ENCODE measurements at places on chromosomes 1 and 21.

GRCh38 chr1:210908257-210908656 lies 225.7 kb downstream of the KCNH1 start:
- DNase-seq, result no peak

DNA sequence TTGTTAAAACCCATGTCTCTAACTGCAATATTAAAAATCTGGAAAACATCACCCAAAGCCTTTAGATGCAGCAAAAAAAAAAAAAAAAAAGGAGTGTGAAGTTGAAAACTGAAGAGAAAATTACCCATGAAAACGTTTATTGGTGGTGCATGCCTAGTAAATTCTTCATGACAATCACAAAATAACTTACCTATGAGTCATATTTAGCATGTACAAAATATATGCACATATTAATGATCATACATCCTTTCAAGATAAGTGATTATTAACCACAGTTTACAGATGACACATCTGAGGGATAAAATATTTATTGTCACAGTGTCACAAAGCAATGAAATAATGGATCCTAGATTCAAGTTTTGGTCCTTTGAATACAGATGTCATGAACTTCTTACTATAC lies 505.2 kb upstream of the NR5A2 start:
- DNase-seq, result no peak

GRCh38 chr1:173663159-173663558 lies 6.5 kb downstream of the ANKRD45 start:
- DNase-seq, result no peak

DNA sequence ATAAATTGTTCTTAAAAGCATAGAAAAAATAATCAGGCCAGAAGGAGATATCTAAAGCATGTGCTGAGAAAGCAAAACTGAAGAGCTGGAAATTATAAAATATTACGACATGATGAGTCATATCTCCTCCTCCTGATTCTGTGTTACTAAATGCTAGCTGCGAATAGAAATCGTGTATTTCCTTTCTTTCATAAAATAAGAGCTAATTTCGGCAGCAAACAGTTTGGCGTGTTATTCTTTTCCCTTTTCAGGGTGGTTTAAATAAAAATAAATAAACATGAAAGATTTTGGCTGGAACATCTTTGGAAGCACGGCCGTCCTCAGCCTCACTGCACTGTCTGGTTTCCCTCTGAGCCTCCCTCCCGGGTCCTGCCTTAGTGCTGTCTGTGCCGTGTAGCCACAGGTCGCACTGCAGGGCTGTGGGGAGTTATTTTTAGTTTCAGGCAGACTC lies 56.0 kb downstream of the ADARB1 start:
- no peak for DNase-seq

GRCh38 chr21:33478935-33479678 lies 667 bp downstream of the TMEM50B start:
- DNase-seq, result no peak

- no peak for DNase-seq
Measured at GRCh38 chr1:117559139-117559538, 46.7 kb upstream of the TENT5C start.

- no peak for DNase-seq
Measured at GRCh38 chr1:4689941-4690635, 35.7 kb downstream of the AJAP1 start.

- no peak for DNase-seq
Measured at GRCh38 chr1:153441238-153441755, 19.2 kb downstream of the S100A7 start.

GRCh38 chr1:192861860-192862259 lies 53.0 kb downstream of the RGS2 start:
- DNase-seq, result no peak

DNA sequence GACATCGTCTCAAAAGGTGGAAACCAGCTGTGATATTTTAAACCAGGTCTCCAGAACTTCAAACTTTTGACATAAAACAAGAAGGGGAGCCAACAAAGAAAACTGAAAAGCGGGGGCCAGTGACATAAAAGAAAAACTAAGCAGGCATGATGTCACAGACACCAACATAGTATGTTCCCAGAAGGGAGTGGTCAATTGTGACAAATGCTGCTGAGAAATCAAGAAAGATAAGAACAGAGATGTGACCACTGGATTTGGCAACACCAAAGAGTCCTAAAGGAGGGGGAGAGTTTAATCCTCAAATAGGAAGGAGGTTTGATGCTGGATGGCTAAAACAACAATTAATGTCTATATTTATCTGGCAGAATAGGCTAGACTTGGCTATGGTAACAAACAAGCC lies 2.3 kb upstream of the RNF19B start:
- no peak for DNase-seq
